ENCODE measurements at places on chromosomes 7 and 10.

DNA sequence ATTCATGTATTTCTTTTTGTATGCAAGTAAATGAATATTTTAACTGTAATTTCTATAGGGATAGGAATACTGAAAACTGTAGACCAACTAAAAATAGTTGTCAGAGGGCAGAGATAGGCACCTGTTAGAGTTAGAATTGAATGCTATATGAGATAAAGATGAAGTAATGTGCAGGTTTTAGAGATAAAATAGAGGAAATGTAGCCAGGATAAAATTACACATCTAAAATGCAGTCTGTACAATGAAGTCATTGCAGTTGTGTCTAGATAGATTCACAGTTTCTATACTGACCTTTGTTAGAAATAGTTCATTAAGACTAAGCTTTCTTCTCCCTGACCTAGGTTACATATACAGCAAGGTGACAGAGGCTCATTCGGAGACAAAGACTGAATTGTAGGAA, 46.2 kb downstream of the SMNDC1 start:
- H3K27ac ChIP-seq, result no peak overlapping the region
- H3K4me3 ChIP-seq, result no peak overlapping the region
- H3K4me1 ChIP-seq, result no peaks in the 10 kb centered on the region

DNA sequence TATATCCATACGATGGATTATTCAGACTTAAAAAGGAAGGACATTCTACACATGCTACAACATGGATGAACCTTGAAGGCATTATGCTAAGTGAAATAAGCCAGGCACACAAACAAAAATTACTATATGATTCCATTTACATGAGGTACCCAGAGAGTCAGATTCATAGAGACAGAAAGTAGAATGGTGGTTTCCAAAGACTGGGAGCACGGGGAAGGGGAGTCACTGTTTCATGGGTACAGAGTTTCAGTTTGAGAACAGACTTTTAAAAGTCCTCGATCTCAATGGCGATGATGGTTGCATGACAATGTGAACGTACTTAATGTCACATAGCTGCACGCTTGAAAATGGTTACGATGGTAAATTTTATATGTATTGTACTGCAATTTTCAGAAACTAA, 39.3 kb downstream of the NUDCD3 start:
- no peaks in the 10 kb centered on the region for H3K27me3 ChIP-seq
- H3K36me3 ChIP-seq, result no peaks in the 10 kb centered on the region
- H3K4me3 ChIP-seq, result no peak overlapping the region
- no peak for DNase-seq
- H3K4me1 ChIP-seq, result no peaks in the 10 kb centered on the region

GRCh38 chr7:28144266-28144665, 36.3 kb downstream of the JAZF1 start:
- DNase-seq, result no peak
- H3K4me3 ChIP-seq, result no peak overlapping the region
- H3K27ac ChIP-seq, result no peak overlapping the region
- H3K27me3 ChIP-seq, result no peaks in the 10 kb centered on the region
- no peaks in the 10 kb centered on the region for H3K36me3 ChIP-seq

GRCh38 chr7:21251151-21251800, 176.6 kb upstream of the SP4 start:
- no peaks in the 10 kb centered on the region for H3K4me1 ChIP-seq
- peaks cover 72% of the 10 kb centered on the region for H3K27me3 ChIP-seq
- H3K4me3 ChIP-seq, result no peak overlapping the region
- no peaks in the 10 kb centered on the region for H3K36me3 ChIP-seq
- no peak overlapping the region for H3K27ac ChIP-seq
- no peak for DNase-seq

DNA sequence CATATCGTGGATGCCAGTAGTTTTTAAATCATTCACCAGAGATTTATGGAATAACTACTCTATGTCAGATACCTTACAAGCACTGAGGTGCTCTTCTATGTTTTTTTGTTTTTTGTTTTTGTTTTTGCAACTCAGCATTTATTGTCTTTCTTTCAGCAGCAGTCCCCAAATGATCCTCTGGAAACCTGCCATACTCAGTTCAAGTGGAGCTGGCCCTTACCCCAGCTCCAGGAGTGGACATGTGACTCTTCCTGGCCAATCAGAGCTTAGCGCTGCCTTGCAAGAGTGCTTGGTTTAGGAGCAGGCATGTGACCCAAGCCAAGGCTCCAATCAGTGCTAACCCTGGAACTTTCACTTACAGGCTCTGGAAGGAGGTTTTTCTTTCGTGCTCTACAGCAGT, 356.6 kb upstream of the ZMIZ1 start:
- H3K4me3 ChIP-seq, result no peak overlapping the region
- no peaks in the 10 kb centered on the region for H3K4me1 ChIP-seq
- no peaks in the 10 kb centered on the region for H3K27me3 ChIP-seq
- no peak overlapping the region for H3K27ac ChIP-seq
- DNase-seq, result no peak

DNA sequence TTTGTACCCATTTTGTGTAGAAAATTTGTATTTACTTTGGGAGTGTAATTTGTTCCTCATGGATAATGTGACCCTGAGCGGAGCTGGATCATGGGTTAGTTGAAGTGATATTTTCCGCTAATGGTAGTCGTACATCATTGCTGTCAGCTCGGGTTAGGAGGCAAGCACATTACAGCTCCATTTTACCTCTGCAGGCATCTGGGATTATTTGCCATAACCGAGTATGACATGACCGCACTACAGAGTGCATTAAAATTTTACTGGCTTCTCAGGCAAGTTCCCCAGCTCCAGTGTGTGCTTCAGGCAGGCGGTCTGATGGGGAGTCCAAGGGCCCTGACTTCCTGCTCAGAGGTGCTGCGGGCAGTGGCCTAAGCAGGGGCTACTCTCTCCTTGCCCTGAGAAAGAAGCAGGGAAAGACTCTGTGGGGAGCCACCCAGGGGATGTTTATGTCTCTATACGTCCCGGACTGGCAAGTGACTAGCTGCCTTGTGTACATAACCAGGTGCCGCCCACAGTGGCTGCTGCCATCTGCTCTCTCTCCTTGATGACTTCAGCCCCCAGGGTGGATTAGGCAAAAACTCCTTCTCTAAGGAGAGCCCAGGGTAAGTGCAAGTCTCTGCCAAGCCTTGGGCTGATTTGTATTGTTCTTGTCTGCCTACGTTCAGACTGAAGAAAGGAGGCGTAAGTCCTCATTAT, 685.3 kb upstream of the GALNT17 start:
- no peak for DNase-seq
- H3K4me3 ChIP-seq, result no peak overlapping the region
- no peaks in the 10 kb centered on the region for H3K4me1 ChIP-seq
- no peak overlapping the region for H3K27ac ChIP-seq
- H3K27me3 ChIP-seq, result no peaks in the 10 kb centered on the region
- H3K36me3 ChIP-seq, result no peaks in the 10 kb centered on the region

Data from breast epithelium (tissue), 4 donors.